Tibial nerve (tissue), 4 donors: ENCODE measurements at places on chromosomes 16 and 17.

DNA sequence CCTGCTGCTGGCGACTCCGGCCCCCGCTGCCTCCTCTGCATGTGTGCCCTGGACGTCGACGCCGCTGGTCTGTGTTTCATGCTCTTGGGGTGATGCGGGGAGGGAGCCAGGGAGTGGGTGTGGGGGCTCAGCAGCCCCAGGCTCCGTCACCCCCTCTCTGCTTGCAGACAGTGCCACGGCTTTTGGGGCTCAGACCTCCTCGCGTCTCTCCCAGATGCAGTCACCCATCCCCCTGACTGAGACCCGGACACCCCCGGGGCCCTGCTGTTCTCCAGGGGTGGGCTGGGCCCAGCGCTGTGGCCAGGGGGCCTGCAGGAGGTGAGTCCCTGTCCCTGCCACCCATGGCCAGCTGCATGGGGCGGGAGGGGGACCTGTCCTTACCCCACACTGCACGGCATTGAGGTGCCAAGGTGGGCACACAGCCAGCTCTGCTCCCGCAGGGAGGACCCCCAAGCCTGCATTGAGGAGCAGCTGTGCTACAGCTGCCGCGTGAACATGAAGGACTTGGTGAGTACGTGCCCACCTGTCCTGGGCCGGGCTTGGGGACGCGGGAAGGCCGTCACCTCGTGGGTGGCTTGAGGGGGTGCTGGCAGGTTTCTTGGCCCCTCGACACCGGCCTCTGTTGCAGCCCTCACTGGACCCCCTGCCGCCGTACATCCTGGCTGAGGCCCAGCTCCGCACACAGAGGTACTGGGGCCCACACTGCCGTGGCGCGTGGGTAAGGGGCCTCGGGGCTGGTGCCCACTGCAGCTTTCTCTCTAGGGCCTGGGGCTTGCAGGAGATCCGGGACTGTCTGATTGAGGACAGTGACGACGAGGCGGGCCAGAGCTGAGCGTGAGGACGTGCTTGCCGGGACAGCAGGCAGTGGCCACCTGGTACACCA is 8.4 kb downstream of the CTU2 start:
- DNase-seq = no peak

- no peak for DNase-seq
These were observed 46.0 kb upstream of the ERCC4 start for GRCh38 chr16:13873835-13874438.

DNA sequence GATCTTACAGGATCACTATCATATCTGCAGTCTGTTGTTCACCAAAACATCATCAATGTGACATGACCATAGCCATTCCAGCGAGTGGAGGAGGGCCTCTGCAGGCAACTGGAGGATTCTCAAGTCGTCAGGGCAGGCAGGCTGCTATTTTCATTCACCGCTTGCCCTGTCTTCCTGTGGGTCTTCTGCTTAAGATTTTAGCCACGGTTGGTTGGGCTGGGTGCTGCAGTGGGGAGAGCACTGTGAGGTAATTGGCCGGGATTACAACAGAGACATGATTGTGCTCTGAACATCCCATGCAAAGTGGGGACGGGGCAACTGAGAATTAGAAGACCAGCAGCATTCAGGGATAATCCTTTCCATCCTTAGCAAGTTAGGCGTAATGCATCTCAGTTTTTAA is 245.9 kb downstream of the CPPED1 start:
- no peak for DNase-seq

DNA sequence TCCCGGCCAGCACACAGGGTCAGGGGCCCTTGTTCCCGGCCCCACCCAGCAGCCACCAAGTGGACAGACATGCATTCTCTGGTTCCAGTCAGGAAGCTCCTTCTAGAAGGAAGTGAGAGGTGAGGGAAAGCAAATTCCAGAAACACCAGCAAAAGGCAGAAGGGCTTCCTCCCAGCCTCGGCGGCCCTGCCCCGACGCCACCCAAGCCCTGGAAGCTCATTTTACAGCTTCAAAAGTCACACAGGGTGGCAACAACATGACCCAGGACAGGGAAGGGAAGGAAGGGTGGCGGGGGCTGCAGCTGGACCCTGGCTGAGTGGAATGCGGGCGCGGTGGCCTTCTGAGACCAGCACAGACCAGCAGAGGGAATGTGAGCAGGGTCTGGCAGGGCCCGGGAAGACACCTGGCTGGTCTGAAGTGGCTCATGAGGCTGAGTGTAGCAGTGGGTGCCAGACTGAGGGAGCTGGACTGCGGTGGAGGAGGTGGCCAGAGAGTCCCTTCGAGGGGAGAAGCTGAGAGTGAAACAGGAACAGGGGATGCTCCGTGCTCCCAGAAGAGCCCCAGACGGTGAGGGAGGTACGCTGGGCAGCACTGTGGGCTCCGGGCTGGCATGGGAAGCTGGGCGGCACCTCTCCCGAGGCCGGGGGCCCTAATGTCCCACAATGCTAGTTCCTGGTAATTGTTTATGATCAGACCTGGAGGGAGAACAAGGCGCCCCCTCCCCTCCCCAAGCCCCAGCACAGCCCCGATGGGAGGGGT is 1.9 kb upstream of the UNC13D start:
- no peak for DNase-seq

DNA sequence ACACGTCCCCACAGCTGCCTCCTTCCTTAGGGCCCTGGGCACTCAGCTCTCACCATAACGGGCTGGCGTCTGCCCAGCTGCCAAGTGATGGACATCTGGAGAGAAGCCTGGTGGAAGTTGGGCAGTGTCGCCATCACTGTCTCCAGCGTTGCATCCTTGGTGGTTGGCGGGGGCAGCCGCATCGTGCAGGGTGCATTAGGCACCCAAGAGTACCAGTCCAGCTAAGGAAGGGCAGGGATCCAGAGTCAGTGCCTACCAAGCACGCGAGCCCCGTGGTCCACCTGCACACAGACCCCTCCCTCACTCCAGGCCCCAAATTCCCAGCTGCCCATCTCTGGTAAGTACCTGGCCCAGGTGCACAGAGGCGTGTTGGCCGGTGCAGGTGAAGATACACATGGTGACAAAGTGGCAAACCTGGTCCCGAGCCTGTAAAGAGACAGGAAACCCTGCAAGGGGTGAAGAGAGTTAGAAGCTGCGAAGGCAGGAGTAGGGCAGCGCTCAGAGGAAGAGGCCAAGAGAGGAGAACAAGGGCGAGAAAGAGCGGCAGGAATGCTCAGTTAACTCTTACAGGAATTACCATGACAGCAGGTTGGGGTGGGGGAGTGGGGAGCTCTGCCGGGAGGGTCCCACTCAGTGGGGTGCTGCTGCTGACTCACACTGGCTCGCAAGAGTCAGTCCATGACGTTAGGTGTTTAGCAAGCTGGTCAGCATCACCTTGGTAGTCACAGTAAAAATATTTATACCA is 9.5 kb downstream of the ALOX15 start:
- no peak for DNase-seq

DNA sequence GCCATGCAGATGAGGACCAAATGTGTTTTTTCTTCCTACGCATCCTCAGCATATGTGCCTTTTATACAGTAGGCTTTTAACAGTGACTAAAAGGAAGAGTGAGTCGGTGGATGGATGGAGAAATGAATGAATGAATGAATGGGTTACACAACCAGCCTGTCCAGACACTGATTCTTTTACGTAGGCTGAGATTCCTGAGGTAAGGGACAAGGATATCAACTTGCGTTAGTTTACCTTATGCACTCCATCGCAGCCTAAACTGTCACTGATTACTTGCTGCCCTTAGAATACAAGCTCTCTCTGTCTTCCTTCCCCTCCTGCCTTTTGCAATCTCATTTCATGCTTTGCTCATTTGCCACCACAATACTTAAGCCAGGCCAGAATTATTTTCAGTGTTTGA is 59.0 kb downstream of the RBFOX1 start:
- no peak for DNase-seq
